ENCODE measurements at places on chromosomes 4 and X. TPM values are rescaled to one million over a fixed set of nuclear protein-coding genes. Genes with fewer than 3 reads are reported as not detected.

DNA sequence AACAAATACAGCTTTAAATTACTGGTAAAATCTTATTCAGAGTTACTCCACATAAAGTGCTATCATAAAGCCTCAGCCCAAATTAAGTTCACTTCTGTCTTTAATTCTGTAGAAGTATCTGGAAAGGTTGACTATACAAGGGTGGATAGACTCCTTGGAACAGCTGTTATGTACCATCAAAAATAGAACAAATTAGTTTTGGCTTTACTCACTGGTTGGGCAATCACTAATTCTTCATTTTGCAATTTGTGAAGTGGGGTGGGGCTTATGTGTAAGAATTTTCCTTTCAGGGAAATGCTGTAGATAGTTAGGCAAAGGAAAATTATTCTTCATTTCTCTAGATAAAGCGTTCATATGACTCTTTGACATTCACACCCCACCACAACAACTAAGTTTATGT is 7.8 kb downstream of the DIAPH2 start:
- DNase-seq, result no peak

The GAGE12H gene
- not detected for total RNA-seq

GRCh38 chrX:120672389-120672788 is 42.5 kb upstream of the C1GALT1C1 start:
- no peak for DNase-seq

The GUCY1A1 gene
- 29.4 TPM for total RNA-seq

DNA sequence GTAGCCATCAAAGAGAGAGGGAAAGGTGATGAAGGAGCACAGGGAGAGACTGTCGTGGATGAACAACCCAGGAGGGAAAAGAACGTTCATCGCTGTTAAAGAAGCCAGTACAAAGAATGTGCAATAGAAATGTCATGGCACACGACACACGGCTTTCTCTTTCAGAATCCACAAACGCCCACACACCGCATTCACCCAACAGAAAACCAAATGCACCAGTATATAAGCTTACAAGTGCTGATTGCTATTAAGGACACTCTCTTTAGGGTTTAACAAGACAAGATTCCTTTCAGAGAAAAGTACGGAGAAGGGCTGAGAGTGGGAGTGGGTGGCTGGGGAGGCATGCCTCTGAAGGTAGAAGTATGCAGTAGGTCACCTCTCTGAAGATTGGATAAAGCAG is 80.2 kb downstream of the C4orf51 start:
- DNase-seq, result no peak

The KCNE5 gene
- total RNA-seq, result 0.85 TPM

- DNase-seq, result no peak
Observed at GRCh38 chr4:129344058-129344457, 248.1 kb downstream of the C4orf33 start.

The SSX2 gene
- total RNA-seq, result not detected

DNA sequence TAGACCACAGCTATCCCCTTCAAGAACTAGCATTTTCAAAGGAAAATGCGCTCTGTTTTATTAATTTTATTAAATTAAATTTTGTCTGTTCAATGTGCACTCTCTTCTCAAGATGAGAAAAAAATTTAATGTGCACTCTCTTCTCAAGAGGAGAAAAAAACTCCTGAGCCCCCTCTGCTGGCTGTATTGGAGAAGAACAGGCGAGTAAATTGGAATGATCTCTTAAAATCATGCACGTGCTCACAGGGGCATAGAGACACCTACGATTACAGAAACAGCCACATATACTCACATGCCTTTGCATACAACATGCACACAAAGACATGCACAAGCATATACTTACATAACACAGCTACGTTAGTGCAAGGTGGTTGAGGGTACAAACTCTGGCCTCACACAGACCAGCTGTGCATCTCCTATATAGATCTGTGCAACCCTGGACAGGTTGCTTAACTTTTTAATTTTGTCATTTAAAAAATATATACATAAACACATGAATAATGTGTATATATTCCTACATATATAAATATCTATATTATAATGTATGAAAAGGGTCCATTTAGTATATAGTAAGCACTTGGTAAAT is 176.2 kb upstream of the CXorf66 start:
- no peak for DNase-seq

The GLUD2 gene
- total RNA-seq, result 0.42 TPM

DNA sequence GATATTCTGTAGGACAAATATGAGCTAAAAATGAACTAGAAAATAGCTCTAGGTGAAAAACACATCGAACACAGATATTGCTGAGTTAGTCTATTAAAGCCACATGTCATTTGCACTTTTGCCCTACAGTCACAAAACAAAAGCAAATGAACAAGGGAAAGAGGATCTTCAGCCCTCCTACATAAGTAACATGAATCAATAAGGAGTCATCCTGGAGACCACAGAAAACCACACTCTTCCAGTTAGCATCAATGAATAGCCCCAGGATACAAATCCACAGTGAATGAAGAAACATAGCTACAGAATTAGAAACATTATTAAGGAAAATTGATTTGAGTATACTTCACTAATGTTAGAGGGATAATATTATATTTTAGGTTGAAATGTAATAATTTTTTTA is 311.4 kb downstream of the MAPK10 start:
- no peak for DNase-seq

GRCh38 chrX:44401151-44401550 is 57.7 kb upstream of the EFHC2 start:
- DNase-seq, result no peak

GRCh38 chrX:101022020-101022419 is 29.9 kb downstream of the TRMT2B start:
- no peak for DNase-seq

GRCh38 chrX:15769300-15769954 is 20.9 kb upstream of the ZRSR2 start:
- no peak for DNase-seq

DNA sequence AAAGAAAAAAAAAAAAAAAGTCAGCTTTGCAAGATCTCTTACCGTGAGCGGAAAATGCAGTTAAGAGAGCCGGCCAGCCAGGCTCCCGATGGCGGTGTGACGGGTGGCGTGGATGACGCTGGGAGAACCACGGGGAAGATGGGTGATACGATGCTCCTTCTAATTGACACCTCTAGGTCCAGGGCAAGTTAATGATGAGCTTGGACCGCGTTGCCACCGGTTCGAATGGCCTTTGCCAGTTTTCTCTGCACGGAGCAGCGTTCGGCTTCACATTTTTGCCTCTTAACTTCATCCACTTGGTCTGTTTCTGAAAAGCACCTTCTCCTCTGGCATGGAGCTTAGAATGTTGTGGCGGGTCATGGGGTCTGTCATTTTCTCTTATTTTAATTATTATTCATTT is 33.2 kb downstream of the SHOX start:
- no peak for DNase-seq
